ENCODE measurements at places on chromosomes 7 and 10.

GRCh38 chr7:81394029-81394428 is 375.8 kb downstream of the HGF start:
- DNase-seq, result no peak

- DNase-seq, result no peak
These were observed 33.2 kb downstream of the RAPGEF5 start for GRCh38 chr7:22323714-22324113.

DNA sequence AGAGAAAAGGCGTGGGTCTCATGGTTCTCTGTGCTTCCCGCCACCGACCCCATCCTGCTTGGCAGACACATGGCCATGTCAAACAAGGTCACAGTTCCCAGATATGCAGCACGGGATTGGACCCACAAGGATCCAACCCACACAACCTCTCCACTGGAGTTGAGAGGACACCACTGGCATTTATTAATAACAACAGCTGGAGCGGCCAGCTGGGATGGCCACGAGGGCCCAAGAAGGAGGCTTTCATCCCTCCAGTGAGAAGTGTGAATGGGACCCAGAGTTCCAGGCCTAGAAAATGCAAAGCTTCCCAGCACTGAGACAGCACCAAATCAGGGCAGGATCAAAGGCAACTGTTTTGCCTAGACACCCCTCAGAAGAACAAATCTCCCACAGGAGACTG is 31.5 kb downstream of the FGFR2 start:
- no peak for DNase-seq

- DNase-seq, result no peak
These were observed 193.5 kb downstream of the CFTR start for GRCh38 chr7:117673367-117673766.

- no peak for DNase-seq
These were observed 10.8 kb upstream of the JCAD start for GRCh38 chr10:30070001-30070685.

- DNase-seq, result no peak
These were observed 276.9 kb upstream of the KLF14 start for GRCh38 chr7:131010717-131011431.

GRCh38 chr7:821688-822087 is 10.6 kb upstream of the SUN1 start:
- DNase-seq, result no peak

DNA sequence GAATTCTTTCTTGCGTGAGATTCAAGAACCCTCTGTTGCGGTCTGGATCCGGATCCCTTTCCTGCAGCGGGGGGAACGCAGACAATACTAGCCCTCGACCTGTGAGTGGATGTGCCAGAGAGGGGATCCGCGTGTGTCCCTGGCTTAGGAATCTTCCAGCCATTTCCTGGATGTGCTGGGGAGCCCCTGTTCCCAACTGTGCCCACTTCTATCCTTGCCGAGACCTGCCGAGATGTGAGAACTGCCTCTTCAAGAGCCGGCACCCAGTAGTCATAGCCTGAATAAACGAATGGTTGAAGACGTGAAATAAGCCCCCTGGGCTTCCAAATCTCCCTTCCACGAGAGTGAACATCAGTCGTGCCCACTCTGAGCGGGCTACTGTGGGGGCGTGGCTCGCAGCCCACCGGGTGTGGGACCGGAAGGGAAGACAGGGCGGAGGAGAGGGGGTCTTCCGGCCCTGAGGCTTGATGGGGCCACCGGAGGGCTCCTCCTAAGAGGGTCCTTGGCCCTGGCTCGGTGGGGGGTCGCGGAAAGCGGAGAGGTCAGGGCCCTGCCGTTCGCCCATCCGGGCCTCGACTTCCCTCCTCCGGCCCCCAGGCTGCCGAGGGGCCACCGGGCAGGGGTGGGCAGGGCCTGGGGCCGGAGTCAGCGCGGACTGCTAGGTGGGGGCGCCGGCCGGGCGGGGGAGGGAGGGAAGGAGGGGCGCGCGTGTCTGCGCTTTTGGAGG is 1.3 kb upstream of the CCDC136 start:
- no peak for DNase-seq

DNA sequence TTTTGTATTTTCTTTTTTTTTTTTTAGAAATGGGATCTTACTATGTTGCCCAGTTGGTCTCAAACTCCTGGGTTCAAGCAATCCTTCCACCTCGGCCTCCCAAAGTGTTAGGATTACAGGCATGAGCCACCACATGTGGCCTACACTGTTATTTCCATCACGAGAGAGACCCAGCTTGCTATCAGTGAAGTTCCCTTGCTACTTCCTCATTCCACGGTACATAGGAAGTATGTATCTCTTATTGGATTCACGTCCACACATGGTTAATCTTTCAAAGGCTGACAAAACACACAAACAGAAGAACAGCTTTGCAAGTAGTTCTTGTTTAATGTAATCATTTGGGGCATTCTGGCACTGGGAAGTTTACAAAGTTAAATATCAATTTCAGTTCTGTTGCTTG is 50.9 kb downstream of the DCLRE1A start:
- DNase-seq, result no peak

DNA sequence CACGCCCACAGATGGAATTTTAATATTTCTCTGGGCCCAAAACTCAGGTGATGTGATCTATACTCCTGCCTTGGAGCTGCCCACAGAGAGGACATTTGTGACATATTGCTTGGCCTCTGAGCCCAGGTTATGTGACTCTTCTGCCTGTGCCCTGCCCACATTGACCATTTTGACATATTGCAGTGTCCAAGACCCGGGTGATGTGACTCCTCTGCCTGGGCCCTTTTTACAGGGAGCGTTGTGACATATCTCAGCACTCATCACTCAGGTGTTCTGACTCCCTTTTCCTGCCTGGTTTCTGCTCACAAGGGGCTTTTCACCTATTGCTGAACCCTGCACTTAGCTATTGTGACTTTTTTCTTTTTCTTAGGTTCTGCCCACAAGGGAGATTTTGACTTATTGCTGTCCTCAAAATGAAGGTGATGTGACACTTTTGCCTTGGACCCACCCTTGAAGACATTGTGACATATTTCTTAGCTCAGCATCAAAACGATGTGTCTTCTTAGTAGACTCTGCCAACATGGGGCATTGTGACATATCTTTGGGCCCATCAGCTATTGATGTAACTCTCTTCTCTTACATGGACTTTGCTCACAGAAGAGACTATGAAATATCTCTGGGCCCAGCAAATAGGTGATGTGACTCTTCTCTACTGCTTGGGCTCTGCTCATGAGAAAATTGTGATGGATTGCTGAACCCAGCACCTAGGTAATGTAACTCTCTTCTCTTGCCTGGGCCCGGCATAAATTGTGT is 11.0 kb upstream of the ZNF107 start:
- DNase-seq, result no peak

DNA sequence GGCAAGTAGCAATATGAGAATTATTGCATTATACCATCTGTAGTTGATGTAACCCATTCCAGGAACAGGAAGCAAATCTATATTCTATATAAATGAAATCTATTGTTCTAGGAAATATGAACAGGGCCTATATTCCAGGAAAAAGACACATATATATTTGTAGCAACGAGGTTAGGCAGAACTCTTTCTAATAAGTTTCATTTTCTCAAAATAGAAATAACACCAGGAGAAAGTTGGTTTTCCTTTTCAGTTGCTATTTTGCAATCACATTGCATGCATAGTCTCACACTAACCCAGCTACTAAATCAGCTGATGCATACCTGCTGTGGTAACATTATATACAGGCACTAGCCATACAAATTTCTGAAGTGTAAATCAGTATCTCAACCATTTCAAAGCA is 6.2 kb upstream of the IFIT2 start:
- no peak for DNase-seq

GRCh38 chr10:10198363-10198762 is 819.3 kb upstream of the CELF2 start:
- no peak for DNase-seq

DNA sequence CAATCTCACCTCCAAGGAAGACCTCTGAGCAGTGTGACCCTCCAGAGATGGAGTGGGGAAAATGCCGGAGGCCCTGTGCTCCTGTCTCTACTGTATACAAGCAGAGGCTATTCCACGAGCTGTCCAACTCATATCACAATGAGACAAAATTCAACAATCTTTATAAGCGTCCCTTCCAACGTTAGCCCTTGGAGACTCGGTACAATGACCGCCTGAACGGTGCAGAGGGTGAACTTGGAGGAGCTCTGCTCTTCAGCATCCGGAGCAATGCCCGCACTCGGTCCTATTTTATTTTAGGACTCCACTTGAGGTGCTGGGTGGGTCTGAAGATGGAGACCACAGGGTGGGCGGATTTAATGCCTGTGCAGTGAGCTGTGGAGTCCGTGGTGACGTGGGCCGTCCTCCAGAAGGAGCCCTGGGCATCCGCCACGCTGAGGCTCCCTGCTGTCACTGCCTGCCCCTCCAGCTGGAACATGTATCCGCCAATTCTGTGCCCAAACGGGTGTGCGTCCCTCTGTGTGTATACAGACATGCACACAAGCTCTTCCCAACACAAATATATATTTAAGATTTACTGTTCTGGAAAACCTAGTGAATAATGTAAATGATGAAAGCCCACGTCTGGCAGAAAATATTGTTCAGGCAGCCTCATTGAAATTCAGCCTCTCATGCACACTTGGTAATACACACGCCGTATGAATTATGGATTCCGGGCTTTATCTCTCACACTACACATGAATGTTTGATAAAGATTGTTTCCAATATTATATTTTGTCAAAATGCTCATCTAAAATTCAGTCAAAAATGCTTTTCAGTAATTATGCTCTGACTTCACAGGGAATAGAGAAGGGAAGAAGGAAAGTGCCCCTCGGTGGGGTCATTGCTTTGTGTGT is 239.9 kb upstream of the ZMIZ1 start:
- DNase-seq, result no peak

Data from hindlimb muscle (tissue), 1 donor.